ENCODE measurements at places on chromosomes 16 and 17.

GRCh38 chr16:55746081-55746480, 86.8 kb downstream of the CES1 start:
- no peak for DNase-seq

DNA sequence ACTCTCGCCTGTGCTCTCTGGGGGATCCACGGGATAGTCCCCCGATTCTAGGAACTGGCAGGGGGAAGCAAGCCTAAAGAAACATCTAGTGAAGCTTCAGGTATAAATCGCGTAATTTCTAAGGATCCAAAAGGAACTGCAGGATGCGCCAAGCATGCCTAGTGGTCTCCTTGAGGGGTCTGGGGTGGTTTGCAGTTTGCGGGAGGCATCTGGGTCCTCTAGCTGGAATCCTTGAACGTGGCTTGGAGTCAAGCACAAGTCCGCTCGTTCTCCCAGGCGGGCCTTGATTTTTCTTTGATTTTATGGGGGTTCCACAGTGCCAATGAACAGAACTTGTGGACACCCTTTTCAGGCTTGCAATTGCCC, 1000.5 kb downstream of the KCNJ18 start:
- no peak for DNase-seq

- DNase-seq: peak; percentile 68
These were observed 15.4 kb downstream of the ACSM1 start for GRCh38 chr16:20681821-20682760.

- peak; percentile 62 for DNase-seq
These were observed 116.3 kb downstream of the TANC2 start for GRCh38 chr17:63082273-63082861.

- no peak for DNase-seq
These were observed 7.8 kb downstream of the B9D1 start for GRCh38 chr17:19354748-19355147.

DNA sequence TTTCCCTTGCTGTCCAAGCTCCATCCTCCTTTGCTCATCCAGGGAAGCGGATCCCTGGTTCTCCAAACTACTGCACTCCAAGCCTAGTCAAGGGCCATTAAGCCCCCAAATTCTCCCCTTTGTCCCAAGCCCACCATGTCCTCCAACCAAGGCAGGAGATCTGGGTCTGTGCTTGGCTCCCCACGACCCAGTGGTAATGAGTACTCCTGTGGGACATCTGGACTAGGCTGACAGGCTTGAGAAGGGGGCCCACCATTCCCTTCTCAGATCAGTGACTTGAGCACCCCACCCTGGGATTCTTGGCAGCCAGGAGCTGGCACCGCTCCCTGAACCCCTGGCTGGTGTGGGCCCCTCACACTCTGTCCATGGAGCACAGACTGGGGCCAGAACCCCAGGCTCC, 17.1 kb downstream of the OSBPL7 start:
- no peak for DNase-seq

DNA sequence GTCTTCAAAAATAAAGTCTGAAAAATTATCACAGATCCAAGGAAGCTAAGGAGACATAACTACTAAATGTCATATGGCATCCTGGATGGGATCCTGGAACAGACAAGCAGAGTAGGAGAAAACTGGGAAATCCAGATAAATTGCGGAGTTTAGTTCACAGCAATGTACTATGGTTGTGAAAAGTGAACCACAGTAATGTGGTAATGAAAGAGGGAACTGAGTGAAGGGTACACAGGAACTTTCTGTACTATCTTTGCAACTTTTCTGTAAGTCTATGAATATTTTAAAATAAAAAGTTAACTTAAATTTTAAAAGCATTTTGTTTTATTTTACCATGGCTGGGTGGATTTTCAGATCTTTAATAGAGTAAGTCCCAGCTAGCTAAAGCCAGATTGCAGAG, 16.3 kb downstream of the SLFN12L start:
- DNase-seq: no peak

GRCh38 chr17:78315355-78316114, 44.3 kb downstream of the SOCS3 start:
- DNase-seq: peak; percentile 73

- DNase-seq: no peak
These were observed 7.7 kb downstream of the HSDL1 start for GRCh38 chr16:84137287-84137686.

DNA sequence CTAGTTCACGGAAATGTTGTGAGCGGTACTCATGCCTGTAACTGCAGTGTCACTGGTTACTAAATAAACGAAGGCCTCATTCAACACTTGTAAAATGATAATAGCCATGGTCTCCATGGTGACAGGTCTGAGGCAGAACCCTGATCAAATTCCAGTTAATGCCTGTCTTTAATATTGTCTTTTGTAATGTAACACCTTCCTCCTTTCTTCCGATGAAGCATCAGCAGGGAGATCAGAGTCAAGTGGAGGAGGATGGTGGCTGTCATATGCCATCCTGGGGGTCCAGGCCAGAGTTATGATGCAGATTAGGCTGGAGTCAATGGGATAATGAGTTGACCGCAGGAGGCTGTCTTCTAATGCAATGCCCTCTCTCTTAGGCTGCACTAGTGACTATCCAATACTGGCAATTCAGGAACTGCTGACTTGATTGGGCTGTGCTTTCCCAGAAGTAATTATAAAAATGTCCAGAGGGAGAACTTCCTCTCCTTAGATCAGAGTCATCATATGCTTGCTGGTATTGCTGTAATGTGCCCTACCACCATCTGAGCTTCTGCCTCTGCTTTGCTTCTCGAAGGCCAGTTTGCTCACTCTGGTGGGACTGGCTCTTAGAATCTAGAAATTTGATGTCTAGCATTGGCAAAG, 419.1 kb downstream of the CA10 start:
- DNase-seq: no peak

- DNase-seq: no peak
These were observed 10.0 kb downstream of the LRRC36 start for GRCh38 chr16:67336648-67337047.

- no peak for DNase-seq
These were observed 21.4 kb downstream of the MMP15 start for GRCh38 chr16:58046936-58047335.

GRCh38 chr17:17494499-17494869, 1.7 kb downstream of the RASD1 start:
- no peak for DNase-seq

DNA sequence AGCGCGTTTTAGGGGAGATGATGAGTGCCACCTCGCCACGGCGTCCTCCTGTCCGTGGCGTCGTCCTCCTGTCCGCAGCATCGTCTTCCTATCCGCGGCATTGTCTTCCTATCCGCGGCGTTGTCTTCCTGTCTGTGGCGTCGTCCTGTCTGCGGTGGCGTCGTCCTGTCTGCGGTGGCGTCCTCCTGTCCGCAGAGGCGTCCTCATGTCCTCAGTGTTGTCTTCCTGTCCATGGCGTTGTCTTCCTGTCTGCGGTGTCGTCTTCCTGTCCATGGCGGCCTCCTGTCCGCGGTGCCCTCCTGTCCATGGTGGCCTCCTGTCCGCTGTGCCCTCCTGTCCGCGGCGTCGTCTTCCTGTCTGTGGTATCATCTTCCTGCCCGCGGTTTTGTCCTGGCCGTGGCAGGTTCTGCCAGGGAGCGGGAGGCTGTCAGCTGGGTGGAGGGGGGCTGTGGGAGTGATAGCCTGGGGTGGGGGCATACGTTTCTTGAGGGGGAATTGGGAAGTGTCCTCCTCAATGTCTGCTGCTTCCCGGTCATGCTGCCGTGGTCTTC, 30.9 kb downstream of the TBCD start:
- no peak for DNase-seq

- peak; percentile 74 for DNase-seq
These were observed 26.2 kb downstream of the ENDOV start for GRCh38 chr17:80441133-80441578.

DNA sequence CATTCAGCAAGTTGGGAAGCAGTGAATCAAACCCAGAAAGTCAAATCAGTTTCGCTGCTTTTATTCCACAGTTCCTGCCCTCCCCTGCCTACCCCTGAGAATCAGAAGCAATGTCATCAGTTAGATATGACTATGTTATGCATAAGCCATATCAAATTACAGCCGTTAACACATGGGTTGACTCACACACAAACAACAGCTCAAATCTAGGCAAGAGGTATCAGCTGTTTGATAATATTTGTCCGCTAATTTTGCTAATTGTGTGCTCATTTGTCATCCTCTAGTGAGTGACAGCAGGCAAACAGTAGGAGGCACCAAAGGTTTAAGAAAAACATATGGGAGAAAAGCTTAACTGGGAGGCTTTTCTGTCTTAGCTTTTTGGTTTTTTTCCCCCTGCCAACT, 327.4 kb upstream of the CCL2 start:
- peak; percentile 57 for DNase-seq

GRCh38 chr16:64305663-64306062, 816.2 kb downstream of the CDH11 start:
- no peak for DNase-seq

- DNase-seq: no peak
These were observed 21.4 kb upstream of the PITPNM3 start for GRCh38 chr17:6577686-6578263.

DNA sequence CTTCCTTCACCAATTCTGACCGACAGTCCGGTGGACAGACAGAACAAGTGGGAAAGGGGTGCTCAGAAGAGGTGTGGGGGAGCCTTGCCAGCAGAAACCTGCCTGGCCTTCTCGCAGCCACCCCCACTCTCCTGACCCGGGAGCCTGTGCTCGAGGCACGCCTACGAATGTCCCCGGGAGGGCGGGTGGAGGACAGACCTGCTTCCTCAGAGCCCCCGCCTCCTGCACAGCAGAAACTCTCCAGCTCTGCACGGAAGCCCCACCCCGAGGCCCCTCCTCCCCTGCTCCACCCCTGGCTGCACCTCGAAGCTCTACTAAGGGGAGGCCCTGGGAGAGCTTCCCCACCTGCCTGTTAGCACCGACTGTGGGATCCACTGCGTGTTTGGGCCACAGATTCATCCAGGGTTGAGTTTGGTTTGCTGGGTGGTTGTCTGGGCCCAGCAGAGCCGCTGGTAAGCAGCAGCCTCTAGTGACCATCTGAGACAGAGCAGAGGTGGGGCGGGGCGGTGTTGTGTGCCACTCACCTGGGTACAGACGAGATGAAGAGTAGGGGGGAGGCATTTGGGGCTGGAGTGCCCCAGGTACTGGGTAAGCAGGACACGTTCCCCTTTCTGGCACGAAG, 6.2 kb downstream of the TAF1C start:
- no peak for DNase-seq

DNA sequence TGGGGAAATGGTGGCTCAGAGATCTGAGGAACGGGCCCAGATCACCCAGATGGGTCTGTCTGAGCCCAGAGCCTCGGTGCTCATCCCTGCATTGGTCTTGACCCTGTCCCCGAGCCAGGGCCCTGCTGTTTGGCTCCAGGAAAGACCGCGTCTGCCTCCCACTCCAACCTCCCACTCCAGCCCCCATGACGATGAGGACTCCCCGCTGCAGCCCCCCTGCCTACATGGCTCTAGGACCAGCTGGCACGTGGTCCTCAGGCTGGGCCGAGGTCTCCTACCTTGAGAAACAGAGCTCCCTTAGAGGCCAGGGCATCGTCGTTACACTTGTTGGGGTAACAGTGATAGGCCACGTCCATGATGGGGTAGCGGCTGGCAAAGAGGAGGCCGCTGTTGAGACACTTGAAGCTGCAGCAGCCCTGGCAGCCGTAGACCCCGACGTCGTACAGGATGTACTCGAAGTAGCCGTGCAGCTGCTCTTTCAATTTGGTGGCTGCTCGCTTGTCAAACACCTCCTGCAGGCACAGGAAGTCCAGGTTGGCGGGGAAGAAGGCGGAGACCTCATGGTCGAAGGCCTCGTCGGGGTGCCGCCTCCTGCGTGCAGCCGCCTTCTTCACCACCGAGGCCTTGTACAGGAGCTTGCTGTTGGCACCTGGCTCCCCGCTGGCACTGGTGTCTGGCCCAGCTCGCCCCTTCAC, 59.9 kb downstream of the PRMT7 start:
- no peak for DNase-seq

DNA sequence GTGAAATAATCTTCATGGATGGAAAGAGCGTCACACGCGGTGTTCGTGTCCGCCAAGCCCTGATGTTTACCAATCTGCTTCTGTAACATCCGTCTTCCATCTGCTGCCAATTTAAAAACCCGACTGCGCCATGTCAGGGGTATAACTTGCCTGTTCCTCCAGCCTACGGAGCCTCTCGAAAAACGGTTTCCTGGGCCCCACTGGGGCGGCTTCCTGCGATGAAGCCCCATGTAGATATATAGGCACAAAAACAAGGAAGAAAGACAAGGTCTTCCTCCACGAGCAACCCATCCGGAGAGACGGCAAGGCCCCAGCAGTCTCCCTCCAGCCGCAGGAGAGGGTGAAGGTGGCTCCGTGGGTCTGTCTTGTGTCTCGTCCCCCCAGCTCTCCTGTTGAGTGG, at the start of gene PTX4:
TSS of gene PTX4 (minus strand) at position 326 of the 400 bp plus-strand sequence. CDS start at position 291, 35 bp downstream.
- DNase-seq: no peak

DNA sequence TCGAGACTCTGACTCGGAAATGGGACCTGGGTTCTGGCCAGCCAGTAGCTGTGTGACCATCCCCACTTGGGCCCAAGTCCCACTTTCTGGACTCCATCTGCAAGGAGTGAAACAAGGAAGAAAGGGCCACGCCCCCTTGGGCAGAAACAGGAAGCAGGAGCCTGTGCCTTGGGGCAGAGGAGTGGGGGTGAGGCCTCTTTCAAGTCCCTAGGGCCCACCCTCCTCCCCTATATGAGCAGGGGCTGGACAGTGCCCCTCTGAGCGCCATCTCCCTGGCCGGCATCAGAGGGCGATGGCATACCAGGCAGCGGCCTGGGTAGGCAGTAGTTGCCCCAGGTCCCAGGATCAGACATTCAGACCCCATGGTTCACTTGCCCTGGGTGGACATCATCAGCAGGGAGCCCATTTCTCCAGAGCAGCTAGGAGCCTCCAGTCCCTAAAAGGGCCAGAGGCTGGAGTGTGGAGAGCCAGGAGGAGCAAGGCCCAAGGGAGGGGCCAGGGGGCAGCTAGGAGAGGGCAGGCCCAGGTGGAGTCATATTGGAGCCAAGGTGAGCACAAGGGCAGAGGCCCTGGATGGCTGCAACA, 7.1 kb downstream of the BCAR1 start:
- no peak for DNase-seq

GRCh38 chr16:82562183-82562683, 64.5 kb upstream of the CDH13 start:
- DNase-seq: no peak

- DNase-seq: peak; percentile 62
These were observed 11.7 kb downstream of the ARL2BP start for GRCh38 chr16:57256601-57257395.

GRCh38 chr17:50169121-50169764, 3.4 kb downstream of the SGCA start:
- DNase-seq: peak; percentile 72

DNA sequence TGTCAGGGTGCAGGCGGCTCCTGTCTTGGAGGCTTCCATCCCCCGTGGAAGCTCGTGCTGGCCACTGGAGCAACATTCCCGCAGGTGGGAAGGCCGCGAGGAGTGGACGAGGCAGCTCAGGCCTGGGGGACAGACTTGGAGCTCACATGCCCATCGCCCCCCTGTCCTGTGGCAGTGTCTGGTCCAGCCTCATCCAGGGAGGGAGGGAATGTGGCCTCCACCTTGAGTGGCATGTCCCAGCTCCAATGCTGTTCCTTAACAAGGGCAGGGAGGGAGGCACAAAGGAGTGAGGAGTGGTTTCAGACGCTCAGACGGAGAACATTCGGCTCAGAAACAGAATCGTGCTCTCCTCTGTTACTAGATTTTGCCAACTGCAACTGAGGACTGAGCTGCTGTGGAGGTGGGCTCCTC, 159.4 kb upstream of the CHMP6 start:
- DNase-seq: peak; percentile 16
